ENCODE measurements at places on chromosomes 7 and 10. TPM values are rescaled to one million over a fixed set of nuclear protein-coding genes. Genes with fewer than 3 reads are reported as not detected.

Gene KCNH2
- total RNA-seq = 0.80 TPM

Gene BAIAP2L1
- 11.1 TPM for total RNA-seq

Gene TAS2R3
- 0.17 TPM for total RNA-seq

Gene PTPN20
- not detected for total RNA-seq

Gene PLAC9
- not detected for total RNA-seq

Gene IGFBP3
- 265 TPM for total RNA-seq

Gene PLXDC2
- total RNA-seq = 0.69 TPM

Gene CD36
- not detected for total RNA-seq

Gene TAS2R5
- total RNA-seq = 0.06 TPM

Gene PON1
- total RNA-seq = not detected

Gene ITPRID1
- not detected for total RNA-seq

Gene CLDN3
- total RNA-seq = 0.11 TPM

Gene TUBAL3
- 0.23 TPM for total RNA-seq

Gene FAM131B
- 2.2 TPM for total RNA-seq

Gene LRIT1
- not detected for total RNA-seq

Gene TCAF2
- 1.3 TPM for total RNA-seq

Gene MYL10
- not detected for total RNA-seq

Gene COL1A2
- 732 TPM for total RNA-seq

Gene SLC26A3
- total RNA-seq = not detected

Gene OR2A7
- total RNA-seq = 0.11 TPM

Gene STOX1
- total RNA-seq = 0.80 TPM

Gene AKR1C8
- total RNA-seq = not detected

Gene TMEM270
- 1.5 TPM for total RNA-seq

Gene TMEM184A
- 1.7 TPM for total RNA-seq

Gene IFIT5
- 15.4 TPM for total RNA-seq

Gene TPST1
- 73.3 TPM for total RNA-seq

Gene ACTL6B
- not detected for total RNA-seq

Gene BEND7
- 8.0 TPM for total RNA-seq

Gene OR2A12
- not detected for total RNA-seq

Gene INMT
- 0.06 TPM for total RNA-seq

Gene WNT16
- not detected for total RNA-seq

Gene PTF1A
- not detected for total RNA-seq

Gene SAP25
- total RNA-seq = 0.80 TPM

Gene EPDR1
- total RNA-seq = 75.9 TPM

Gene RPS24
- 2,498 TPM for total RNA-seq

Gene MRLN
- not detected for total RNA-seq

Gene HTR5A
- not detected for total RNA-seq

Gene OPALIN
- not detected for total RNA-seq

Gene YKT6
- total RNA-seq = 232 TPM

Gene RNF148
- total RNA-seq = not detected

Gene PRLHR
- total RNA-seq = not detected

Gene TET1
- 0.21 TPM for total RNA-seq

Gene MRC1
- total RNA-seq = not detected

Gene GCC1
- 26.6 TPM for total RNA-seq

Gene OR2A1
- 0.17 TPM for total RNA-seq

Gene CFAP46
- total RNA-seq = 4.4 TPM

Gene ACTR3C
- 0.06 TPM for total RNA-seq

All from Daoy (cell line).